ENCODE measurements at places on chromosomes 16 and 17.

DNA sequence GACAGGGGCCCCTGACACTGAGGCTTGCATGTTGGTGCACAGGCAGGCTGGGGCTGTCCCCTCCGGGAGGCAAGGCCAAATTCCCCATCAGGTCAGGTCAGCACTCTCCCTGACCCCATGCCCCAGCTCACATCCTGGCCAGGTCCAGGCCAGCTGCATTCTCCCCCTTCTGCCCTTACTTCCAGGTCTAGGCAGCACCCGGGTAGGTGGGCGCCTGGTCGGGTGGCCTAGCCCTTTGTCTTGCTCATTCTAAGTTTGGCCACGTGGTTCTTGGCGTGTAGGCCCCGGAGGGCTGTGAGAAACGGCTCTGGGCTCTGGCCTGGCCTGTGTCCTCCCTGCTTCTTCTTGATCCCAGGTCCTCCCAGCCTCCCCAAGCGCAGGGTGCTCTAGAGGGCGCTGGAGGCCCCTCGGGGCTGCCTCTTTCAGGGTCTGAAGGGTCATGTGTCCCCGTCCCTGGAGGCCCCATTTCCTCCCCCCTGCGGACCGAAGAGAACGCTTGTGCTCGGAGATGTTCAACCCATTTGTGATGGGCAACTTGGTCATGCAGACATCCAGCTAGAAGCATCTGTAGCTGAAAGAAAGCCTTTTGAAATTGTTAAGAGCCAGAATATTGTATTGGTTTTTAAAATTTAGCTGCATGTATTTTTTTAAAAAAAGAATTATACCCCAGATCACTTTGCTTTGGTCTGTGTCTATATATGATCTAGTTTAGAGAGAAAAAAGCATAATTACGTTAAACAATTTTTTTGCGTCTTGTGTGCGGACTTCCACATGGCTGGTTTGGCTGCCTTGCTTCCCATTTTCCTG is 6.7 kb downstream of the BAHCC1 start:
- no peak for DNase-seq

DNA sequence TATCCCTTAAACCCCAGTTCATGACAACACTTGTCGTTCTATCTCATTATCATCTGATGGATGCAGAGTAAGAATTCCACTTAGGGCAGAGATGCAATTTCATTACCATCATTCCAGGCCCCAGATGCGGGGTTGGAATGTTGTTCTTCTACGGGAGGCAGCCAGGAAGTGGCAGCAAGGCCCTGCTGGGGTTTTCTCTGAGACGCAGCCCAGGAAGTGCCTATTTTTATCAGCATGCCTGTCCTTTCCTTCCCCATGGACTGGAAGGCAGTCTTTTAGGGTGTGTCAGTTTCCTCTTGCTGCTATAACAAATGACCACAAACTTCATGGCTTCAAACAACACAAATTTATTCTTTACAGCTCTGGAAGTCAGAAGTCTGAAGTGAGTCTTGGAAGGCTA is 246.6 kb upstream of the DYNLRB2 start:
- DNase-seq, result no peak

DNA sequence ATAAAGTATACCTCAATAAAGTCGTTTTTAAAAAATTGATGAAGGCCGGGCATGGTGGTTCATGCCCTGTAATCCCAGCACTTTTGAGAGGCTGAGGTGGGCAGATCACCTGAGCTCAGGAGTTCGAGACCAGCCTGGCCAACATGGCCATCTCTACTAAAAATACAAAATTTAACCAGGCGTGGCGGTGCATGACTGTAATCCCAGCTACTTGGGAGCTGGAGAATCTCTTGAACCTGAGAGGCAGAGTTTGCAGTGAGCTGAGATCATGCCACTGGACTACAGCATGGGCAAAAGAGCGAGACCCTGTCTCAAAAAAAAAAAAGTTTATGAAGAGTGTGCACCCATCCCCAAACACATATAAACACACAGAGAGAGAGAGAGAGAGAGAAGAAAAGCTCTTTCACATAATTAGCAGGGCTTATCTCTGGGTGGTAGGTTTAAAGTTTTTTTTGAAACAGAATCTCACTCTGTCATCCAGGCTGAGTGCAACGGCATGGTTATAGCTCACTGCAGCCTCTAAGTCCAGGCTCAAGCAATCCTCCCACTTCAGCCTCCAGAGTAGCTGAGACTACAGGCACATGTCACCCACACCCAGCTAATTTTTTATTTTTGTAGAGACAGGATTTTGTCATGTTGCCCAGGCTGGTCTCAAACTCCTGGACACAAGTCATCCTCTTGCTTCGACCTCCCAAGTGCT is 3.0 kb downstream of the SREBF1 start:
- DNase-seq, result no peak

DNA sequence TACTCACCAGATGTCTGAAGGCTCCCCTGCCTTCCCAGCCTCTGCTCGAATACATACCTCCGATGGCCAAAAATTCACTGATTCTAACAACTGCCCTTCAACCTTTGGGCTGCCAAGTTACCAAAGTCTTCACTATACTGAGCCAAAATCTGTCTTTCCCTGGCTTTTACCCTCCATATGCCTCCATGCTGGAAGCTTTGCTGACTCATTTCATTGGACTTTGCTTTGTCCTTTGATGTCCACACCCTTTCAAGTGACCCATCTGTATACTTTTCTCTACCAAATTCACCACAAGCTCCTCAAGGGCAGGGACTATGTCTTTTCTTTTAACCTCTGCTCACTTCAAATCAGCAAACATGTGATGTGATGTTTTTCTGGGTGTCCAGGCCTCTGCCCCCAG is 21.0 kb upstream of the MTMR4 start:
- no peak for DNase-seq

DNA sequence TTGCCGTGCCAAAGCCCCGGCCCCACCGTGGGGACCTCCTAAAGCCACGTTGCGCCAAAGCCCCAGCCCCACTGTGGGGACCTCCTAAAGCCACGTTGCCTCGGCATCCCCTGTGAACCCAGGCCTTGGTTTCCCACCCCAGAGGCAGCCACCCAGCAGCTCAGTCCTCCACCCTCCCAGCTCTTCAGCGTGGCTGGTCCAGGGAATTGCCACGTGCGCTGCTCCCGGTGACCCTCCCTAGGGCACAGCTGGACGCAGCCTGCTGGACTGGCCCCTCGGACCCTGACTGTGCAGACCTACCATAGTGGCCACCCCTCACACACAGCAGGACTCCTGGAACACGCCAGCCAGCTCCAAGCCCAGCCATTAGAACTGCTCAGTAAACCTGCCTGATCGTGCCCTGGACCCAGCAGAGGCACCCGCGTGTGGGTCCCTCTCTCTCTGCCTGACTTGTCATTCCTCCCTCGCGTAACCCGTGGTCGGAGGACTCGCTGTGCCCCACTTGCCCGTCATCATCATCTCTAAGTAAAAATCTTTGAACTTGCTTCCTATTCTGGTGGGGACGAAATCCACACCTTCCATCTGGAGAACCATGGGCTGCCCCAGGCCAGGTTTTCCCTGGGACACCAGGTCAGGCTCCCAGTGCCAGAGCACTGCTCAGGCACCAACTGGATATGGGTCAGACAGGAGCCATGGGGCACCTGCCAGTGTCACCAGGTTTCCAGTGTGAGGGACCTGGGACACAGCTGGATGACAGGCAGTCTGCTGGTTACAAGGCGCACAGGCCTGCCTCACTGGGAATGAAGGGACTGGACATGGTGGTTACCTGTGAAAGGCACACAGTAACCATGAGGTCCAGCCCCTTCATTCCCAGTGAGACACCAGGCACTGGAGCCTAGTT is 5.6 kb downstream of the CIAO3 start:
- no peak for DNase-seq

DNA sequence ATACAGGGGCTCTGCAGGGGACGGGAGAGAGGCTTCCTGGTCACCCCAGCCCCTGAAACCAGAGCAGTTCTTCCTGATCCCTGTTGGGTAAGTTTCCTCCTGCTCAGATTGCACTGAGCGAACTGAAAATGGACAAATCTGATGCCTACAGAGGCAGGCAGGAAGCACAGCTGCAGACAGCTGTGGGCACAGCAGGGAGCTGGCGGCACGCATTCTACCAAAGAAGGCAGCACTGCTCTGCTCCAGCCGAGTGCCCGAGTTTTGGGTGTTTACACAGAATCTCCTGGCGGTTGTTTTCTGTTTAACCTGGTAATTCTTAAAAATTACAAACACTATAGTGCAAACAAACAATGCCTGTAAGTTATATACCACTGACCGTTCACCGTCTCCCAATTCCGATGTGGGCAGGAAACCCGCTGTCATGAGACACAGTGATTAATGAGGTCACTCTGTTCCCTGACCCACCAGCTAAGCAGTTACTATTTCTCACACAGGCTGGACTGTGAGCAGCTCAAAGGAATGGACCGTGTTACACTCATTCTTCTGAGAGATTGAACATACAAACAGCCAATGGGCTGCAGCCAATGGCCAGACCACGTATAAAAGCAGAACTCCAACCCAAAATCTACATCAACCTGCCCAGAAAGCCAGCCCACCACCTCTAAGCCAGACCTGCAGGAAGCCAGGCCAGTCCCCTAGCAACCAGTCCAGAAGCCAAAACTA is 25.5 kb downstream of the NSMCE1 start:
- DNase-seq, result no peak

DNA sequence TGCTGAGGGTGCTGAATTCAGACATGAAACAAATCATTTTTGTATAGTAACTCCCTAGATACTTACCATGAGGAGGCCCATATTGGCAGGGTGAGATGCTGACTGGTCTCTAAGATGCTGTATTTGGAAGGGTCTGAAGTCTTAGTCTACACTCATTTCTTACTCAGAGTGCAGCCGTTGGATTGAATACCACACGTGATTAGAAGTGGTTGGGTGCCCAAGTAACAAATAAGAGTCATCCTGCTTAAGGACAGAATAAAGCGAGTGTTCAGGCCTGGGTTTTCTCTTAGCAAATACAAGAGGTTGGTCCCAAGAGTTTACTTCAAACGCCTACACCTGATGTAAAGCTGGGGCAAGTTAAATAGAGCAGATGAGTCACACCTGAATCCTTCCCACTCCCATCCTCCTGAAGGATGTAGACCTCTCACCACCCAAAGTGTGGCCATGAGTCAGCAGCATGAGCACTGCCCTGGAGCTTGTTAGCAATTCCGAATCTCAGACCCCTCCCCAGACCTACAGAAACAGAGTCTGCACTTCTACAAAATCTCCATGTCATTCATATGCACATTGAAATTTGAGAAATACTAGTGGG is 284.6 kb upstream of the CDH5 start:
- no peak for DNase-seq

GRCh38 chr17:82865774-82866395 is 26.1 kb upstream of the ZNF750 start:
- DNase-seq, result no peak

DNA sequence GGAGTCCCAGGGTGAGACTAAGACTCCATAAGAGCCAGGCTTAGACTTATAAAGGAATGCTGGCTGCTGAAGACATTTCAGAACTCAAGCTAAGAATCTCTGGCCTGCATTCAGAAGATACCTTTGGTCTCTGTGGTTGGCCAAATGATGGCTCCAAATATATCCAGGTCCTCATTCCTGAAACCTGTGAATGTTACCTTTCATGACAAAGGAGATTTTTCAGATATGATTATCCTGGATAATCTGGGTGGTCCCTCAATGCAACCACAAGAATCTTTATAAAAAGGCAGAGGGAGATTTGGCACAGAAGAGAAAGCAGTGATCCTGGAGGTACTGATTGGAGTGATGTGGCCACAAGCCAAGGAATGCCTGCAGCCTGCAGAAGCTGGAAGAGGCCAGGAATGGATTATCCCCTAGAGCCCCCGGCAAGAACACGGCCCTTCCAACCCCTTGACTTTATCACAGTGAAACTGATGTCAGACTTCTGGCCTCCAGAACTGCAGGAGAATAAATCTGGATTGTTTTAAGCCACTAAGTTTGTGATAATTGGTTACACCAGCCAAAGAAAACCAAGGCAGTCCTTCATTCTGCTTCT is 253.3 kb downstream of the SLC39A11 start:
- DNase-seq, result no peak

DNA sequence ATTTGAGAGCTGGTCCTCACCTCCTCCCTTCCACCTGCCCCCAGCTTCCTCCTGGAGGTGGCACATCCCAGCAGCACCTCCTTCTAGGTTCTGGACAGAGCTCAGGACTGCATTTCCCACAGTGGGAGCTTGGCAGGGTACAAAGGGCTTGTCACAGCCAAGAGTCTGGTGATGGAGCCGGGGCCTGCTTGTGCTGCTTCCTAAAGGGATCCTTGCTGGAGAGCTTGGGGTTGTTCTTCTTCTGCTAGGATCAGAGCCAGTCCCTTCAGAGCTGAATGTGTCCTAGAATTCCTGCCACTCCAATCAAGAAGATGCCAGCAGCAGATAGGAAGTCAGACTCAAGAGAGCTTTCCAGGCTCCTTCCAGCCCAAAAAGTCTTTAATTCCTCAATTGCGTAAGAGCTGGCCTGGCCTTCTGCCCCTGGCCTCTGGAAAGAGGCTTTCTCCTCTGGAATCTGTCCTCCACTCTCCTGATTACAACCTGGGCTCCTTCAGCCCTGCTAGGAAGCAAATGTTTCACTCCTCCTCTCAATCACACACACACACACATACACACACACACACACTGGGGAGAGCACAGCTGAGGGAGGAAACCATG is 4.4 kb downstream of the CD300E start:
- DNase-seq, result no peak

DNA sequence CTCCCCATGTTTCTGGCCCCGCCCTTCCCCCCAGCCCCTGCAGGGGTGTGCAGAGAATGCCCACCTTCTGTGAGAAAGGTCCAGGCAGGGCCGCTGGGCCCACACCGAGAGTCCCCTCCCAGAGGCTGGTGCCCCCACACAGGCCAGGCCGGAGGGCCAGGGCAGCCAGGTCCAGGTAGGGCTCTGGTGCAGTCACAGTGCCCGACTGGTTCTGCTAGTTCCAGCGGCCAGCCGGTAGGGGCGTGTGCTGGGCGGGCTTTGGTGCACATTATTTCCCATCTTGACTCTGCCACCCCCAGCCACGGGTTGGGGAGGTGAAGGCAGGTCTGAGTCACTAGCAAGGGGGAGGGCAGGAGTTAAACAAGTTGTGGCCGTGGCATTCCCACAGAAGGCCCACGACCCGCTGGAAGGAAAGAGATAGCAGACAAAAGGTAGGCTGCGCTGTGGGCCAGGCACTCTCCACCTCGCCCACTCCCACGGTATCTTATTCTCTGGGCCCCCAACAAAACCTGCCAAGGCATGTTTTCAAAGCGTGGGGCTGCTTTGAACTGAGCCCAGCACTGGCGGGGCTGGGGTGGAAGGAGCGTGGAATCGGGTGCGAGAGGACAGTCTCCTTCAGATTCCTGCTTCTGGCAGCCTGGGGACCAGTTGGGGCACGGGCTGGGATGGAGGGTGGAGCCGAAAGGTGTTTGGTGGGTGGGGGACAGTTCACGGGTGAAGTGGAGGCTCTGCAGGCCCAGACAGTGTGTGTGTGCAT is 1.9 kb downstream of the EPN3 start:
- DNase-seq, result peak; percentile 20

DNA sequence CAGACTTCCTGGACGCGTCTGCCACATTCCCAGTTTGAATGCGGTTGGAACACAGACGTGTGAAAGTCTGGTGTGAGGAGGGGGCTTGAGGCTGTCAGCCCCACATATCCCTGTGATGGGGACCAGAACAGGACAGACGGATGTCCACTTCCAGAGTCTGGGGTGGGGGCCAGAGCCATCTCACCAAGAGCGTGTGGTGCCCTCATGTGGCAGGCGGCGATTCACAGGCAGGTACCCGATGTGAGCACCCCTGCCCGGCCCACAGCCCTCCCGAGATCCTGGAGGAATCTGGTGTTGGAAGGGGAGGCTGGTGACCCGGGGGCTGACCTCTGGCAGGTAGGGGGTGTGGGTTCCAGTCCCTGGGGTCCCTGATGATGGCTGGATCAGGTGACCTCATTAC is 51.5 kb downstream of the ENGASE start:
- DNase-seq, result no peak

GRCh38 chr16:24088767-24089166 is 167.4 kb upstream of the CACNG3 start:
- DNase-seq, result no peak

- DNase-seq, result no peak
Observed at GRCh38 chr16:72311426-72311825, 139.5 kb upstream of the PMFBP1 start.

All from activated CD4-positive, alpha-beta T cell treated with anti-CD3 and anti-CD28 coated beads, Interleukin-2, amount 50 U/mL, for 4 hours (primary cell).